NCI-H1417 (cell line): ENCODE measurements at places on chromosomes 5 and 9.

GRCh38 chr9:136342181-136343120, 15.1 kb downstream of the GPSM1 start:
- DNase-seq: no peak

GRCh38 chr9:87451149-87451548, 46.5 kb upstream of the DAPK1 start:
- no peak for DNase-seq

- no peak for DNase-seq
Measured at GRCh38 chr9:129632460-129632859, 6.5 kb downstream of the NTMT1 start.

- no peak for DNase-seq
Measured at GRCh38 chr5:4777435-4777834, 362.7 kb upstream of the ADAMTS16 start.

GRCh38 chr9:126488881-126489404, 124.8 kb upstream of the LMX1B start:
- no peak for DNase-seq

DNA sequence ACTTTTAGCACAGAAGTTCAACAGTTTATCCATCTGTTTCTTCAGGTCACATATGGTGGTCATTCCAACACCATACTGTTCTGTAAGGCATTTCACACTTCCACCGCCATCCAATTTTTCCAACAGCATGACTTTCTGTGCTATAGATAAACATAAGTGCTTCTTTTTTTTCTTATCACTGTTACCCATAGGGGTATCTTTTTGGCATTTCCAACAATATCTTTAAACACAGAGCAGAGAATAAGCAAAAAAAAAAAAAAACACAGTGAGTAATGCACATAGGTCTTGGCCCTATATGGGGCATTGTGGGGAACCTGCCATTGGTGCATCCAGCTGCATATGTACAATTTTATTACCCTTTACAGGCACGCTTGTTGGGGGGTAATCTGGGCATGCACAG, 12.2 kb upstream of the ZNF367 start:
- no peak for DNase-seq

- DNase-seq: no peak
Measured at GRCh38 chr5:109769597-109770291, 80.0 kb downstream of the MAN2A1 start.

GRCh38 chr9:105069285-105069684, 141.3 kb upstream of the ABCA1 start:
- DNase-seq: no peak

GRCh38 chr9:91077624-91078368, 276.2 kb downstream of the SYK start:
- no peak for DNase-seq

- no peak for DNase-seq
Measured at GRCh38 chr5:117315170-117315569, 740.5 kb upstream of the SEMA6A start.

- DNase-seq: no peak
Measured at GRCh38 chr5:150521939-150522503, 14.1 kb downstream of the NDST1 start.

DNA sequence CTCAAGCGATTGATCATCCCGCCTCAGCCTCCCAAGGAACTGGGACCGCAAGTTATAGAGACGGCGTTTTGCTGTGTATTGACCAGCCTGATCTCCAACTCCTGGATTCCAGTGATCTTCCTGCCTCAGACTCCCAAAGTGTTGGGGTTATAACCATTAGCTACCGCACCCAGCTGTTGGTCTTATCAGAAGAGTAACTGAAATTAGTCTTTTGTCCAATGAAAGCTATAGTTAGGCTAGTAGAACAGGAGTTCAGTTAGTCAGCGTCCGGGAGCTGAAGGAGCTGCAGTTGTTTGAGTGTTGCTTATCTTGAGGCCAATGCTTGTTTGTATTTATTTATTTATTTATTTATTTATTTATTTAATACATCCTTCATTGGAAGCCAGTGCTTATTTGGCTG, 3.2 kb upstream of the MIGA2 start:
- DNase-seq: no peak

DNA sequence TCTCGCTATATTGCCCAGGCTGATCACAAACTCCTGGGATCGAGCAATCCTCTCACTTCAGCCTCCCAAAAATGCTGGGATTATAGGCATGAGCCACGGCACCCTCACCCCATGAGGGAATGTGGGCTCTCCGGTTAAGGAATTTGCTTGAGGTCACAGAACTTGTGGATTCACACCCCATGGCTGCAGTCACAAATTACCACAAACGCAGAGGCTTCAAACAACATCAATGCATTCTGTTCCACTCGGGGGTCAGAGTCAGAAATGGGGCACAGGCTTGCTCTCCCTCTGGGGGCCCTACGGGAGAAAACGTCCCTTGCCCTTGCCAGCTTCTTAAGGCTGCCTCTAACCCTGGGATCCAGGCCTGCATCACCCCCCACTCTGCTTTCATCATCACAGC, 12.2 kb upstream of the SPINK4 start:
- DNase-seq: no peak

GRCh38 chr9:34431667-34432066, 26.7 kb downstream of the FAM219A start:
- DNase-seq: no peak

DNA sequence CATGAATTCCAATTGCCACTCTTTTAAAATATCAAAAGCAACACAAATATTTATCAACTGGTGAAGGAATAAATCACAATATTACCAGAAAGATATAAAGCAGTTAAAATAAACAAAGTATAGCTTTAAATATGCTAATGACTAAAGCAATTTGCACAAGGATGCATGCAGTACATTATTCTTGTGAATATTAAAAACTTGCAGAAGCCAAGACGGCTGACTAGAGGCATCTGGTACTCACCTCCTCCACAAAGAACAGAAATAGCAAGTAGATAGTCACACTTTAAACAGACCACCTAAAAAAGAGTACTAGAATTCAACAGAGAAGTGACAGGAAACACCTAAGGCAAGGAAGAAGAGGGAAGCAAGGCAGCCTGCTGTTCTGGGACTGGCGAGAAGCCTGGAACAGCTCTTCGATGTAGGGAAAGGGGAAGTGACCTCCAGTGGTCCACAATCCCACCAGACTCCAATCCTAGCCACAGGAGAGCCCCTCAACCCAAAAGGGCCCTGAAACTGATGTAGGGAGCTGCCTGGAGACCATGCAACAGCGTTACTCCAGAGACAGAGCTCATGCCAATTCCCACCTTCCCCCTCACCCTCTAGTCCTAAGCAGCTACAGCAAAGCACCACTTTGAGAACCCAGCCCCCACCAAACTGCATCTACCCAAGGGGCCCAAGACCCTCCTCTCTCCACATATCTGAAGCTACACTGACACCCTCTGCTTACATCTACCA, 86.3 kb downstream of the LPAR1 start:
- DNase-seq: no peak

GRCh38 chr9:75088646-75089372, 495 bp downstream of the OSTF1 start:
- peak; percentile 67 for DNase-seq

DNA sequence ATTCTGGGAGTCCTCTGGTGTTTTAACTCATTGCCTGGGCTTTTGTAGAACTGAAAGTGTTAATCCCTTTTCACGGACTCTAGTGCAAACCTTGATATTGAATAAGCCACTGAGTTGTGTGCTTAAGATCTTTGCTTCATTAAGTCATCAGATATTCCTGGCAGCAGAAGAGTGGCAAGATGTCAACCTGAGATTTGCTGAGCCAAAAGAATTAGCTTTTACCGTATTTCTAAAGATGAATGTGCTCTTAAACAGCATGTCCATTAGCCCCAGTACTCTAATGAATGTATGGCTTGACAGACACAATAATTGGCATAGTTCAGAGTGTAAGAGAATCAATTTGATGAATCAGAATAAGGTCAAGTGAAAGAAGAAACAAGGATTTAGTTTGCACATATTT, 87.2 kb upstream of the CDH6 start:
- DNase-seq: peak; percentile 51

DNA sequence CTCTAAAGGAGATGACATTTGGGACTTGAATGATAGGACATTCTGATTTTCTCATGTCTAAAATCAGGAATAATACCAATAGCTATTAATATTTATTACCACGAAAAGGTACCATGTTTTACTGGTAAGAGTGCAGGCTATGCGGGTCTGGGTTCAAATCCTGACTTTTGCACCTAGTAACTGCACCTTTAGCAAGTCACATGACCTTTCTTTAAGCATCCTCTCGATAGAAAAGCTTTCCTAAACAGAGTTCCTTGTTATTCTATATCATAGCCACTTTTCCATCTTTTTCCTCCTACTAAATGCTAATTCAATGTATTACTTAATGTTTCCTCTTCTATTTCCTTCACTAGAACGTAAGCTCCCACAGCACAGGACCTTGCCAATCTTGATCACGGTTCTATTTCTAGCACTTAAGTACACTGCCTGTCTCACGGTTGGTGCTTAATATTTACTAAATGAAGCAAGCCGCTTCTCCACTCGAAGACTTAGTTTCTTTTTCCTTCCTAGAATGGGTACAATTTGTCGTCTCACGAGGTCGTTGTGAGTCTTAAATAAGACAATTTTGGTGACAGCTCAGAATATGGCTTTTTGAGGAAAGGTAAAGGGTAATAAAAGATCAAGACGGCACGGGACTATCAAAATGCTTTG, 816 bp downstream of the RBM18 start:
- no peak for DNase-seq

DNA sequence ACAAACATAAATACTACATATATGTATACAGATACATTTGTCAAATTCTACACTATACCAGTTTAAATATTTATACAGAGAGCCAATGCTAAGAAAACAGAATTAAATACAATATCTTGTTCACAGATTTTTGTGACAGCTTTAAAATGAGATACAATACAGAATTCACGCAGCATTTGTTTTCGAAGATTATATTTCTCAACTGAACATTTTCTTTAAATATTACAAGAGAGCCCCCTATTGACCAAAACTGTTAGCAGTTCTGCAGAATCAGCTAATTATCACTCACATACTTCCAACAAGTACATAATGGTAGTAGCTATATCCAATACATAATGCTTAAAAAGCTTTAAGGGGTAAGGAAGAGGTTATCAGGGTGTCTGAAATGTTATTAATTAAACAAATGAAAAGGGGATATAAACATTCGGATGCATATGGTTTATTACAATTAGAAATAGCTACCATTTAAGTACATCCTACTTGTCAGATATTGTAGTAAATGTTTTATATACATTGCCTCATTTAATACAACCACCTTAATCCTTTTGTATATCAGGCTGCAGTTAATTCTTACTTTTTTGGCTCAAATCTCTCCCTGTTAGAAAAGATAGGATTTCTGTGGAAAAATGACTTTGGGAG, 31.7 kb downstream of the ZDHHC21 start:
- DNase-seq: peak; percentile 50

- no peak for DNase-seq
Measured at GRCh38 chr9:84485539-84485938, 145.0 kb upstream of the SLC28A3 start.

DNA sequence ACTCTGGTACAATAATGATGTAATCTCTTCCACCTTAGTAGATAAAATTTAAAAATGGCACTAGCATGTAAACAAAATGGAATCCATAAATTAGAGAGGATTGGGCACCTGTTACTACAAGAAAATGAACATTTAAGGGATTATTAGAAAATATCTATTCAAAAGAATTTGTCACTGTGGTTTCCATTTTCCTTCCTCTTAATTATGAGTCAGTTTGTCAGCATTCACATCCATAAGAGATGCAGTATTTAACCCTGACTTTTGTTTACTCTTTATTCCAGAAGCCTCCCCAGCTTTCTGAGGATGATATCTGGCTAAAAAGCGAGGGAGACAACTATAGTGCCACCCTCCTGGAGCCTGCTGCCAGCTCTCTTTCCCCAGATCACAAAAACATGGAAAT, 72.1 kb downstream of the C9orf152 start:
- no peak for DNase-seq

GRCh38 chr9:21252721-21253547, 13.1 kb upstream of the IFNA14 start:
- DNase-seq: peak; percentile 7

DNA sequence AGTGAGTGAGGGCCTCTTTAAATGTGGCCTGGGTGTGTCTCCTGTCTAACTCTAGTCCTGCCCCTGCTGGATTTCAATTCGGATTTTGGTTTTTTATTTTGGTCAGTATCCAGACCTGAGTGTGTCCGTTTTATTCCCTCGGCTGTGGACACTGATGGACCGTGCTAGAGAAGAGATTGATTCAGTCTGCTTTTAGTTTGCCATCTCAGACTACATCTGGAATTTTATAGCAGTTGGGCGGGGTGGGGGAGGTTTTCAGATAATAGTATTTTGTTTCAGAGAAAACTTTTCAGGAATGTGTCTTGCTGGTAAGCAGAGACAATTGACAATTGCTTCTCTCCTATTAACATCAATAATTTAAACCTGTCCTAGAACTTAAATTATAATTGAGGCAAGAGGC, 308.1 kb downstream of the ARHGAP26 start:
- no peak for DNase-seq

- peak; percentile 93 for DNase-seq
Measured at GRCh38 chr5:79513704-79514390, at the start of gene HOMER1. HOMER1 (minus strand) TSS chr5:79514134; CDS start chr5:79512774, 1,360 bp downstream.

GRCh38 chr5:171264843-171265242, 44.2 kb upstream of the TLX3 start:
- no peak for DNase-seq

DNA sequence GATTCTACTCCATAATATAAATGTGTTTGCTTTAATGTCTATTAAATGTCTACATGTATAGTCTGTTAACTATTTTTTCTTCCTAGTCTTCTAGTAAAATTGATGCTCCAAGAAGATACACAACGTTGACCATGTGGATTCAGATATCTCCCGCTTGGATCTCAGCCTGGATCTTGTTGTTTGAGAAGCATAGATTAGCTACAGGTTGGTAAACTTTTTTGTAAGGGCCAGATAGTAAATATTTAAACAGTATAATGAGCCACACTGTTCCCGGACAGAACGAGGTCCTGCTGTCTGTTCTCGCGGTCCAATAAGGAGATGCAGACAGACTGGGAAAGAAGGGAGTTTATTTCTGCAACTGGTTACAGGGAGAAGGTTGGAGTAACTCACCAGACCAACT, 86.2 kb upstream of the IL12B start:
- DNase-seq: no peak

DNA sequence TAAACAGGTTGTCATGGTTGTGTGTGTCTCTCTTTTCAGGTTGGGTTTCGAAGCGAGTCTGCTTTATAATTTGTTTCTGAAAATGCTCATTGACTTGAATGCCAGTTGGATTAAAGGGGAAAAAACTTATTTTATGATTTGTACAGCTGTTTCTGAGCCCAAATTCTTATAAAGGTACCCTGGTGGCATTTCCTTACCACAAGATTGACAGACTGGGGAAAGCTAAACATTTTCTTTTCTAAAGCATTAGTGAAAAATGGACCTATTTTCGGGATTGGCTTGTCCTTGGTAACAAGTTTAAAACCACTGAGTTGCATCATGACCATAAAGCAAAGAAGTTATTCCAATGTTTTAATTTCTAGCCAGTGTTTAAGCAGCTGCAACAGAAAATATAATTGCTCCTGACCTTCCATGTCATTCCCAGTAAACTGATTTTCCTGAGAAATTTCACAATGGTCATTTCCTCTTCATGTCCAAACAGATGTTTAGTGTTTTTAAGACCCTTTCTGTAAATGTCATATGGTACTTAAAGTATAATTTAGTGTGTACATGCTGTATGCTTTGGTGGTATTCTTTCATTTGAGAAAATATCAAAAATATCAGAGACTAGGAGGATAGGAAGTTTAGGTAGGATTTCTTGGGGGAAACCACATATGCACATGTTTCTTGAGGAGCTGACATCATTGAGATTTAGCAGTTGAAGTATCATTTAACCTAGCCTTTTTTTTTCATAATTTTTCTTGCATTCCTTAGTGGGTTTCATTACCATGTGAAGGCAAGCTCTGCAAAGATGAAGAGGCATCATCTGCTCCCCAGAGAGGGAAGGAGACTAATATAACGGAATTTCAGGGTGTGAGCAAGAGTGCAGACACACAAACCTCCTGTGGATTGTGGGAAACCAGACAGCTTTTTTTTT, 667.1 kb upstream of the RGMB start:
- DNase-seq: no peak
